DMS 273 treated with DMSO at 0.1 percent for 48 hours (cell line): ENCODE measurements at places on chromosomes 11 and 22.

GRCh38 chr11:121365304-121365703 is 72.7 kb downstream of the SC5D start:
- DNase-seq, result no peak

- no peak for DNase-seq
Measured at GRCh38 chr11:113984781-113985180, 9.9 kb downstream of the HTR3A start.

DNA sequence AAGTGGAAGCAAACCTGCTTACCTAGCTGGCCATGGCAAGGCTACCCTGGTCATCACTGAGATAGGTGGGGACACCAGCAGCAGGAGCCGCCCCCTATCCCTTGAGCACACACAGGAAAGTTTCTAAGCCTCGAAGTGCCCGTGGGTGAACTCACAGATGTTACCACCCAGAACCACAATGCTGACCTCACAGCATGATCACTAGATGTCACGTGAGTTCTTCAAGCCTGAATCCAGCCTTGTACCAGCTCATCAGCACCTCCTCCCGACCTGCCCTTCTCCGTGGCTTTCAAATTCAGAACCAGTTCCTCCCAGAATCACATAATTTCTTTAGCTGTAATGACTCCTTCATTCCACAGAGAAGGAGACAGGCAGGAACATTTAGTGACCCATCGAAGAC is 24.7 kb upstream of the TIMP3 start:
- no peak for DNase-seq

GRCh38 chr11:27505781-27506180 is 788 bp downstream of the LIN7C start:
- DNase-seq, result no peak

GRCh38 chr11:11311169-11311568 is 41.9 kb downstream of the CSNK2A3 start:
- DNase-seq, result no peak

DNA sequence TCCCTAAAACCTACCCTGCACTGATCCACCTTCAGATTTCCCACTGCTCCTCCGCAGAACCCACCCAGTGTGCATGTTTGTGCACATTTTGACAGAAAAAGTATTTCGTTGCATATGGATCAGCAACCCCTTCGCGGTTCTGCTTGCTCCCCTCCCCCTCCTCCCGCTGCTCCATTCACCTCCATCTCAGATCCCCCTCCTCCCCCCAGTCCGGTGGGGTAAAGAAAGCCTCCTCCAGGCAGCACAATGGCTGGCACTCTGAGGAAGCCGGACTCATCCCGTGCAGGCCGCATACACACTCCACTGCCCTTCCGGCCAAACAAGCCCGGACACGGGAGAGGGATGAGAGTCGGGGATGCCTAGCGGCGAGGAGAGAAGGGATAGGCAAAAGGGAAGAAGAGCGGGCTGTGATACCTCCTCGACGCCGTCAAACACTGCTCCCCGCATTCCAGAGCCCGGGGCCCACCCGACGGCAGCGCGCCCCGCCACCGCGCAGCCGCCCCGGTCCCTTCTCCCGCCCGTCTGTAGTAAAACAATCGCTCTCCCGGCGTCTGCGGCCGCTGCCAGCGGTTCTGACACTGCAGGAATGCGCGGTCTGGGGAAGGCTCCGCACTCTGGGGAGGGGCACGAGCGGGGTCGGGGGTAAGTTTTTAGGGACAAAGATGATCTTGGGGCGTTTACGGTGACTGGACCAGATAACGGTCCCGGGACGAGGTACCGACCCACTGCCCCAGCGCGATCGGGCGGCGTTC is 915 bp downstream of the FEZ1 start:
- DNase-seq, result no peak

DNA sequence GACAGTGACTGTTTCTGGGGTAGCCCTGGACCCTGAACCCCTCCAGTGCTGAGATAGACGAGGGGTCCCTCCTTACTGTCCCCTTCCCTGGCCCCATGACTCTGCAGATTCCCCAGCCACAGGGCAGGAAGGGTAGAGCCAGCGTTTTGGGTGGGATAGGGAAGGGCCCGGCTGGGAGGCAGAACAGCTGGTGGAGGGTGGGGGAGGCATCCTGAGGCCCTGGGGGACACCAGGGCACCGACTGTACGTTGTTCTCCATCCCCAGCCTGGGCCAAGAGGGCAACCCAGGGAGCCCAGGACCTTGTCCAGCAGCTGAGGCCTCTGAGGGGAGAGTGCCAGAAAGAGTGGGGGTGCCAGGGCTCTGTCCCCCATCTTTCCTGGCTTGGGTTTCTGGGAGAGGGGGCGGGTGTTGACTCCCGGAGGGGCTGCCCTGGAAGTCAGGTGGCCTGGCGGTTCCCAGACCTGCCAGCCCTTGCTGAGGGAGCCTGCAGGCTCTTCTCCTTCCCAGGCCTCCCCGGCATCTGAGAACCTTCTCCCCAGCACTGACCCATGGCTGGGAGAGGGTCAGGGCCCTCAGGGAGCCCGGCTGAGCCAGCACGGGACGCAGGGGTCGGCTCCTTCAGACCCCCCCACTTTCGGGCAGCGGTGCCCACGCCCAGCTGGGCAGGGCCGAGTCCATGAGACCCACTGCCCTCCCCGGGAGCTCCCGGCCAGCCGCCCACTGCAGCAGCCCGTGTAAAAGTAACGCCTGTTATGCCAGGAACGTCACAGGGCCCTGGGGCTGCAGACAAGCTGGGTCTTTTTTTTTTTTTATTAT is 30.3 kb downstream of the IGF2 start:
- DNase-seq, result no peak

DNA sequence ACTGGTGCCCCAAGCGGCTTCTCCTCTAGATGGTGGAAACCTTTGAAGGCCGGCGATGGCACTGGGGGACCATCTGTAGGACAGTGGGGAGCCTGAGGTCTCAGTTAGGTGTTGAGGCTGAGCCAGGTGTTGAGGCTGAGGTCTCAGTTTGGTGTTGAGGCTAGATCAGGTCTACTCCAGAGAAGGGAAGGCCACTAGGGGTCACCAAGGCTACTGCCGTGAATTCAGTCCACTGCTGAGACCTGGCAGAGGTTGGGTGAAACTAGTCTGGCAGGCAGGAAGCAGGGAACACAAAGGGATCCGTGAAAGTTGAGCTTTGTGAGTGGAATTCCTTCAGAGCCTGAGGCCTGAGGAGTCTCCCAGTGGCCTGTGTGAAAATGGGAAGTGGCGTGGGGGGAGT is 123.8 kb upstream of the FGF3 start:
- DNase-seq, result no peak

DNA sequence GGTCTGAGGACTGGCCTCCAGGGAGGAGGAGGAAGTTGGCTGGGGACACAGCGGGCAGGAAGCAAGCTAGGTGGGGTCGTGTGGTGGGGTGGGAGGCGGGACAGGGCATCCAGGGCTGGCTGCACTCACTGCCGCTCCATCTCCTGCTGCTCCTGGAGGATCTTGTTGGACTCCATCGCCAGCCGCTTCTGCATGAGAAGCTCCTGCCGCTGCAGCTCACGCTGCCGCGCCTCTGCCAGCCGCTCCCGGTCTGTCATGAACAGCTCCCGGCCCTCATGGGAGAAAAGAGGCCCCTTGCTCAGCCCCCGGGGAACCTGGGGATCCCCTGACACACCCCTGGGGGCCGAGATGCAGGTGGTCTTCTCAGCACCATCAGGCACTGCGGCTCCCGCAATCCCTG is 21.6 kb downstream of the USH1C start:
- no peak for DNase-seq

- DNase-seq, result no peak
Measured at GRCh38 chr11:34234086-34234740, 123.6 kb downstream of the ABTB2 start.

DNA sequence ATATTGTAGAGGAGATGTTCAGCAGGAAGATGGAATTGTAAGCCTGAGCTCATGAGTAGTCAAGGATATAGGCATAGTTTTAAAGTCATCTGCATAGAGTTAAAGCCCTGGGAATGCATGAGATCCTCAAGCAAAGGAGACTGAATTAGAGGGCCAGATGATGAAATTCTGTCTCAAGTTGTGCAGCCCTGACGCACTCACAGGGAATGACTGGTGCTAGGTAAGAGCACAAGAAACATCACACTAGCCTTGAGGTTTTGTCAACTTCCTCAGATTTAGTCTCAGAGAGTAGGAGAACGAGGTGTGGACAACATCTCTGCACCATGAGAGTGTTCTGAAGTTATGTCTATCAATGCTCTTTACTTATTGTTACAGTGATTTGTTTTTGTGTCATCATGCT is 5.8 kb downstream of the RAB38 start:
- DNase-seq, result no peak

DNA sequence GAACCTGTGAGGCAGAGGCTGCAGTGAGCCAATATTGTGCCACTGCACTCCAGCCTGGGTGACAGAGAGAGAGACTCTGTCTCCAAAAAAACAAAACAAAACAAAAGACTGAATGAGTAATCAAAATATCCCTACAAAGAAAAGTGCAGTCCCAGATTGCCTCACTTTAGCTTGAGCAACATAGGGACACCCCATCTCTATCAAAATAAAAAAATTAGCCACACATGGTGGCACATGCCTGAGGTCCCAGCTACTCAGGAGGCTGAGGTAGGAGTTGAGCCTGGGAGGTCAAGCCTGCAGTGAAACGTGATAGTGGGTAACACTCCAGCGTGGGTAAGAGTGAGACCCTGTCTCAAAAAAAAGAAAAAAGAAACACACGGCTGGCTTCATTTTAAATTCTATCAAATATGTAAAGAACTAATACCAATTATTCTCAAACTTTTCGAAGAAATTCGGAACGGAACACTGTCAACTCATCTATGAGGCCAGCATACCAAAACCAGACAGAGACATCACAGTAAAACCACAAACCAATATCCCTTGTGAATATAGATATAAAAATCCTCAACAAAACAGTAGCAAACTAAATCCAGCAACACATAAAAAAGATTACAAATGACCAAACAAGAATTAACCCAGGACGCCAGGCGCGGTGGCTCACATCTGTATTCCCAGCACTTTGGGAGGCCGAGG is 12.9 kb downstream of the CHEK2 start:
- DNase-seq, result no peak

DNA sequence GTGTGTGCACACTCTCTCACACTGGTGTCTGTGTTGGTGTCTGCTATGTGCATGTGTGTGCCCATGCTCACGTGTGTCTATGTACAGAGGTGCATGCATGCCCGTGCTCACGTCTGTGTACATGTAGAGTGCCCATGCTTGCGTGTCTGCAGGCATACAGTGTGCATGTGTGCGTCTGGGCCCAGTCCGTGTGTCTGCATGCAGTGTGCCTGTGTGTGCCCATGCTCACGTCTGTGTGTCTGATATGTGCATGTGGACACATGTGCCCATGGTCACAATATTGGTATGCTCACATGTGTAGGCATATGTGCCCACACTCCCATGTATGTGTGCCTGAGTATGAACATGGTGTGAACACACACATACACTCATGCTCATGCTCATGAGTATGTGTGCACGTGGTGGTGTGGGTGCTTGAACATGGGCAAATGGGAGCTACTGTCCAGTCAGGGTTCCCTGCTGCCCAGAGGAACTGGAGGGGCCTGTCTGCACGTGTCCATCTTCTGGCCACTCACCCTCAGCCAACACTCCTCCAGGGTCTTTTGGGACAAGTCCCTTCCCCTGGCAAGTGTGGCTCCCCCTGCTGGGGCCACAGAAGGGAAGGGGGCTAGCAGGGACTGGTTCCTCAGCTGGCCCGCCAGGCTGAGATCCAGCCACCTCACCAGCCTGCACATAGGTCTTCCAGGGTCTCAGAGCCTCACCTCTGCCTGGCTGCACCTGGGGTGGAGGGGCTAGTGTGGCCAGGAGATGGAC is 7.3 kb upstream of the TBX1 start:
- no peak for DNase-seq

GRCh38 chr11:70485326-70486025 is 87.1 kb downstream of the CTTN start:
- no peak for DNase-seq

DNA sequence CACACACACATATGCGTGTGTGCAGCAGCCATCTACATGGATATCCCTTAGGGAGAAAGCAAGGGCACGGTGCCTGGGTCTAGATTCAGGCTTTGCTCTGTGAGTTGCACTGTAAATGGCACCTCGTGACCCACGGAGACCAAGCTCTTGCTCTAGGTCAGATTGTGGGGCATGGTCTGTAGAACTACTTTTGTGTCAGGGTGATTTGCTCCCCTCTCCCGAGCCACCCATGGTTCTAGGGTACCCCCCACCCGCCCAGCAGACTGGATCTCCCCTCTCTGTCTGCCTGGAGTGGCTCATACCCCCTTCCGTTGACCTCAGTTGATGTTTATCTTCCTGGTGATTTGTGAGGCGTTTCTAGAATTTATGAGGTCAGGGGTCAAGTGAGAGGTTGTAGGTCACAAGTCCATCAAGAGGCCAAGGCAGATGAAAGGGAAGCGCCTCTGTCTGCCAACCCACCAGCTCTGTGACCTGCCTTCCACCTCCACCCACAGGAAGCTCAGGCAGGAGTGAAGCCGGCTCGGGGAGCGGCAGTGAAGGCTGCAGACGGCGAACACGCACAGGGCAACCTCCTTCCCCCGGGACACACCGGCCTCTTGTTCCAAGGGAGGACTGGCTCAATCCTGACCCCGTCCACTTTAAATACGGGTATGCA is 76.2 kb upstream of the TTLL12 start:
- no peak for DNase-seq

DNA sequence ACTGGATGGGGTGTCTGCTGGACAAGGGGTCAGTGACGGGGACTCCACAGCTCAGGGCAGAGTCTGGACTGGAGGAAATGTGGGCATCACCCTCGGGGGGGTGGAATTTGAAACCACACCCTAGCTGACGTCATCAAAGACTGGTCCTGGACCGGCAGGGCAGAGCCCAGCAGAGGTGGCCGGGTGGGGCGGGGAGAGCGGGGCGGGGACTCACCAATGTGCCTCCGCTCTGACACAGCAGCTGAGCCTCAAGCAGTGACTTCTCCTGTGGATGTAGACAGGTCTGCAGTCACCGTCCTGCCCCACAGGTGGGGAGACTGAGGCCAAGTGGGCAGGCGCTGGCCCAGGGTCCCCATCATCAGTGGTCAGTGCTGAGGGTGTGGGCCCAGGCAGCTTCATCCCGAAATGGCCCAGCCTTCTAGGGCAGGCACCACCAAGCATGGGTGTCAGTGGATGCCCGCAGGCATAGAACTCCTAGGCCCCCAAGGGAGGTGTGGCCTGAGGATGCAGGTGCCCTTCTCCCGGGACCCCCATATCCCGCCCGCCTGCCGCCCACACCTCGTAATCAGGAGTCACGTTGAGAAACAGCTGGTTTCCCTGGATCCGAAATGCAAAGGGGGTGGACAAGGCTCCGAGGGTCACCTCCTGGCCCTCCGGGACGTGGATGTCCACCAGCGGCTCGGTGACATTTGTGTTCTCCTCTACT is 603 bp downstream of the CDHR5 start:
- no peak for DNase-seq

- DNase-seq, result no peak
Measured at GRCh38 chr11:73281201-73281741, 9.1 kb downstream of the P2RY6 start.
